Uterus (tissue), 4 donors: ENCODE measurements at places on chromosomes 5 and 9.

DNA sequence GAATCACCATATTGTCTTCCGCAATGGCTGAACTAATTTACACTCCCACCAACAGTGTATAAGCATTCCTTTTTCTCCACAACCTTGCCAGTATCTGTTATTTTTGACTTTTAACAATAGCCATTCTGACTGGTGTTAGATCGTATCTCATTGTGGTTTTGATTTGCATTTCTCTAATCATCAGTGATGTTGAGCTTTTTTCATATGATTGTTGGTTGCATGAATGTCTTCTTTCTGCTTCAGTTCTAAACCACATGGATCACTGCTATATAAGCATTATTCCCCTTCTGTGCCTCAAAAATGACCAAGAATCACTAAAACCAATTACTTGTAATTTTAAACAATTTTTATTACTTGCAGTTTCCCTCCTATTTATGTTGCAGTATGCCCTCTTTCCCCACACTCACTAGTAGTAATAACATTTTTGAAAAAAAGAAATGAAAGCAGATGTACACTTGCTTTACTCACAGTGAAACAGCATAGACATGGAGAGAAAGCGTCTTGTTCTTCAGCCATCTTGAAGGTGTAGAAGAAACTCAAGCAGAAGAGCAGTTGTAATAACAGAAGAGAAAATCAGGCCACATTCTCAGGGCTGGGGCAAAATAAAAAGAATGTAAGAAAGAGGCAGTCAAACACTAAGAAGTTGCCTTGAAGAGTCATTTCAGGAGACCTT is 4.5 kb upstream of the TMEM252 start:
- DNase-seq = no peak

- no peak for DNase-seq
Observed at GRCh38 chr5:138926688-138927448, 51.7 kb upstream of the LRRTM2 start.

DNA sequence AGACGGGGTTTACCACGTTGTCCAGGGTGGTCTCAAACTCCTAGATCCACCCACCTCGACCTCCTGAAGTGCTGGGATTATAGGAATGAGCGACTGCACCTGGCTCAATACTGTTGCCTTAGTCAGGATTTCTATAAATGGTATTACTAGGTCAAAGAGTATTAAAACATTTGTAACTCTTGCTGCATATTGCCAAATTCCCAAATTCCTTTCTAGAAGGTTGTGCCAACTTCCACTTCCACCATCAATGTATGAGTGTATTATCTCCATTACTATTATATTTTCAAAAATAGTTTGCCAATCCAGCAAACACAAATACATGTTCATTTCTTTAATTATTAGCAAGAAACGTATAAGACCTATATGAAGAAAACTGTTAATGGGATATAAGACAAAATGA is 10.6 kb downstream of the PTGR1 start:
- DNase-seq = no peak

DNA sequence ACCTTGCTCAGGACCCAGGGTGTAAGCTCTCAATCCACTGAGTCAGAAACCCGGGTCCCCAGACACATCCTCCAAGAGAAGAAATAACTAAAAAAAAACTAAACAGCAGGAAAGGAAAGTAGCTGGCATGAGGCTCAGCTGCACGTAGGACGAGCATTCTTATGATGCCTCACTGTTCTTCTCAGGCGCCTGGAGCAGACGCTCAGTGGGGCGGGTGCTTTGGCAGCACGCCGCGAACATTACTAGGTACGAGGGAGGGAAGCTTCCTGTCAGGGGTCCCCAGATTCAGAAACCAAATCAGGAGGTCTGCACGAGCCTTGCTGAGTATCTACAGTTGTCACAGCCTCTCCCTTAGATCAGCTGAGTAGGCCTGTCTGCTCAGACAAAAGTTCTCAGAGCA is 85.8 kb downstream of the SECISBP2 start:
- no peak for DNase-seq

DNA sequence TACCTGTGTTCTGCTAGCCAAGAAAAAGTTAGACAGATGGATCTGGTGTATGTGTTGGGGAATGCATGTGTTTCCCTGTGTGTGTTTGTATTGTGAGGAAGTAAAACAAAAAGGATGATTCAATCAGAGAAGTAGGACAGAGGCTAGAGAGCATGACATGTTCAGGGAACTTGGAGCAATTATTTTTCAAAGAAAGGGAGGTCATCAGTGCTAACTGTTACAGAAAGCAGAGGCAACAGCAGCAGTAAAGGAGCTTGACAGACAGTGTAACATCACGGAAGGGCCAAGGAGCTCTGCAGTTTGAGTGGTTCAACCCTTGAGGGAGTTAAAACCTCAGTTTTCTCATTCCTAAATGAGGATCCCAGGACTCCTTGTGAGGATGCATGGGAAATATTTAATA is 13.2 kb downstream of the SPINK1 start:
- no peak for DNase-seq

DNA sequence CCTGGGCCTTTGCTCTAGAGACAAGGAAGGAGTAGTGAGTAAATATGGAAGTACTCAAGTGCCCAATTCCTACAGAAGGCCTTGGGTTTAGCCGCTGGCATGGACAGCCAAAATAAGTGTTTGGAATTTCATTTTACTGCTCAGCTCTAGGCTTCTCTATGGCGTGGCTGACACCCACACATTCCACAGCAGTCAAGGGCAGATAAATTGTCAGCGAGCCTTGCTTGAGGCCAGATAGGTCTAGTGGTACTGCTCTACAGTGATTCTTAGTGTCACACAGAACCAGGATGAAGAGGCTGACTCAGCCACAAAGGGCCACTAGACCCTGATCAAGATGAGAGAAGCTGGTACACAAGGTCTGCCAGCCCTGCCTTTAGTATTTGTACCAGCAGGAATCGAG is 111.0 kb upstream of the NFIB start:
- DNase-seq = no peak

DNA sequence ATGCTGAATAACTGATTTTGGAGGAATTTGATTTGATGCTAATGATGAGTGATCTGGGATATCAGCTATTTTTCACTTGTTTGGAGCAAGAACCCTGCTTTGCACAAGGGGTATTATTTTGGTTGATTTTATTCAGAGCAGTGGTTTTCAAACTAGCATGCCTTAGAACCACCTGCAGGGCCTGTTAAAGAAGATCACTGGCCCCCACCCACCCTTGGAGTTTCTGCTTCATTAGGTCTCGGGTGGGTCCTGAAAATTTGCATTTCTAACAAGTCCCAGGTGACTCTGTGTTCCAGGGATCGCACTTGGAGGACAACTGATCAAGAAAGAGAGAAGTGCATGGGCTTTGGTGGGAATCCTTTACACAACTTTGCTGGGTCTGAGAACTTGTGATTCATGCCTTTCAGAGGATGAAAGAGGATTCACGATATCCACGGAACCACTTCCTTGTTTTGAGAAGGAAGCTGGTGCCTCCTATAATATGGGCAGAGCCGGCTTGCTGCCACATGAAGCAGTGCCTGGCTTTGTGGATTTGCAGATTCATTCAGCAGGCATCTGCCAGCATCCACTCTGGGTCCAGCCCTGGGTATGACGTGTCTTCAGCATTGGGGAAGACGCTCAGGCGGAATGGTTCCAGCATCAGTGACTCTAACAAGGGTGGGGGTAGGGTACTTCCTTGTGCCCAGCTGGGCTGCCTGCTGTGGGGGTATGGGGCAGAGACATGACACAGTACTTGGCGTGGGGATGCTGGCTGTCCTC is 106.6 kb upstream of the PITX1 start:
- DNase-seq = no peak

DNA sequence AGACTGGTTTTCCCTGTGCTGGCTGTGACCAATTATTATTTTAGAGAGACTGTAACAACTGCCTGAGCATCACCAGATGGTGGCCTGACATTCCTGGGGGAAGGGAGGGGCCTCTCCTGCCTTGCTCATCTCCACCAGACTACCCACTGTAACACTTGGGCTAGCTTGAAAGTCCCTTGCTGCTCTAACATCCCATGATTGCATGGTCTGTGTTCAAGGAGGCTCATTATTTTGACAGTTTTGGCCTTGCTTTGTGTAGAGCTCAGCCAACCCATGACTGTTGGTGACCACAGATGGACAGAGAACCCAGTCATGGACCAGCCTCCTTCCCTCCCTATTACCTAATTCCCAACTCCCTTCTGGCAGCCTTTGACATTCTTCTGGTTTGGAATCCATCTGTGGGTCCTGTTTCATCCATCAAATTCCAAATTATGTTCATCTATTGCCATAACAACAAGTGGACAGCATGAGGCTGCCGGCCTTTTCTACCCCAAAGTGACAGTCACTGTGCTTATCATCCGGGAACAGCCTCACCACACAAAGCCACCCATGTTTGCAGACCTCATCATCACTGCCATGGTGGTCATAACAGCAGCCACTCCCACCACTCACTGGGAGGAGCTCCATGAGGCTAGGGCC is 49.0 kb upstream of the ICE1 start:
- peak; percentile 54 for DNase-seq

DNA sequence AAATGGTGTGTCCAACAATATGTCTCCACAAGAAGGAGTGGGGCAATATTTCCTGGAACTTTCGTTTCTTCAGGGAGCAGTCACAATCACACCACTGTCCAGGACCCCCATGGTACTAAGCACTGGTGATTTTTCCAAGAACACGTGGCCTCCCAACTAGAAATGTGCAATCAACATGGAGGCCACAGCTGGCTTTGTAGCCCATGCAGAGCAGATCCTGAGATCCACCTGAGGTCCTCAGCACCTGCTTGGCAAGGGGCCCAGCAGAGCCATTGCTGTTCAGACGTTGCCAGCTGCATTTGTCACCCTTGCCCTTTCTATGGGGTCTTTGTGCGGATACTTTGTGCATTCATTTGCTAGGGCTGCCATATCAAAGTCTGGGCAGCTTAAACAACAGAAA is 334.5 kb upstream of the IRX4 start:
- no peak for DNase-seq

DNA sequence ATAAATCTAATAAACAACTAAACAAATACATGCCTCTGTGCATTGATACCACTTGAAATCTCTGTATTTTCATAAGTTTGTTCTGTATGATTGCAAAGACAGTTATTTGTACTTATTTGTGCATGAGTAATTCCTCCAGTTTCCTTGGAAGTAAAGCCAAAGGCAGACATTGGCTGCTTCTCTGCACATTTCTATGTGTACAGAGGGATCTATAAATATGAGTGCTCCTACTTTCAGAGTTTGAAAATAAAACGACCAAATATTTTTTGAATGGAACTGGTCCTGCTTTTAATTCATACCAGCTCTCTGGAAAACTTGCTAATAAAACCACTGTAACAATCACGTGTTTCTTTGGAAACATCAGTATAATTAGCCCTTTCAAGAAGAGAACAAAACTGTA is 306.5 kb downstream of the MAN2A1 start:
- DNase-seq = no peak

- DNase-seq = no peak
Observed at GRCh38 chr9:71736236-71736635, 32.1 kb downstream of the CEMIP2 start.

GRCh38 chr9:95507464-95508241 is 9.1 kb downstream of the PTCH1 start:
- DNase-seq = peak; percentile 48

DNA sequence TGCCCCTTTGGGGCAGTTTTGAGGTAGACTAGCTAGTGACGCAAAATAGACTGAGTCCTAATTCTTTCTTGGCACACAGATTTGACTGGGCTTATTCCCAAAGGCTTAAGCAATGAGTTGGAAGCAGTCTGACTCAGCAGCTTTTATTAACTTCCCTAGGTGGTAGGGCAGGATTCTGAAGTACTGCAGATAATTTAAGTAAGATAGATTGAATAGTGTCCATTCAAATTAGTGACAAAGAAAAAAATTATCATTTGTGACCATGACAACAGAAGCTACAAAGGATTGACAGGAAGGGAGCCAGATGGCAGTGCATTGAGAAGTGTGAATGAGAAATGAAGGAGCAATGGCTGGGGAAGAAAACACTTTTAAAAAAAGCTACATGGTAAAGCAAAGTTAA is 649.4 kb downstream of the CDH9 start:
- no peak for DNase-seq

DNA sequence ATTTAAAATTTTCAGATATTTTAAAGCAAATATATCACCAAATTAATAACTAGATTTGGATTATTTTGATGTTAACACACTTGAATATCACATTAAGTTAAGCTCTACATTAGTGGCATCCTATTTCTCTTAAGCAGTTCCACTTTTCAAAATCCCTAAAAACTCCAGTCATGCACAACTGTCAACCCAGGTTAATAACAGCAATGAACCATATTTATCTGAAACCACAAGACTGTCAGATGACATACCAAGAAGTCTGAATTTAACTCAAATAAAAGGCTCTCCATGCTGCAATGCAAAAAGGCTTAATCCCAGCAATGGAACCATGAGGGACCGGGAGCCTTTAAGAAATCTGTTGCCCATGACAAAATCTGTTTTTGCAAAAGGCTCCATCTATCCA is 27.5 kb downstream of the FNIP1 start:
- DNase-seq = no peak

DNA sequence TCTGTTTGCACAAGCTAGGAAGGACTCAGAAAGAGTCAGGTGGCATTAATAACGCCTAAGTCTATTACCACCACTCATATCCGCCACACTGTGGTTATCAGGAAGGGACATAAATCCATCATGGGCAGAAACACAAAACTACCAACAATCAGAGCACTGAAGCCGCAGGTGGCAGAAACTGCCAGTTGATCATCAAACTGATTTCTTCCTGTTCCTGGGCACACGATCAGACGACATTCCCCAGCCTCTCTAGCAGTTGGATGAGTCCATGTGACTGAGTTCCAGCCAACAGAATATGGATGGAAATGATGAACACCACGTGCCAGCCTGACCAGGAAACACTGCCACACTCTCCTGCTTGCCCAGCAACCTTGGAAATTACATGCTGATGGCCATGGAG is 181.7 kb downstream of the ELAVL2 start:
- no peak for DNase-seq

DNA sequence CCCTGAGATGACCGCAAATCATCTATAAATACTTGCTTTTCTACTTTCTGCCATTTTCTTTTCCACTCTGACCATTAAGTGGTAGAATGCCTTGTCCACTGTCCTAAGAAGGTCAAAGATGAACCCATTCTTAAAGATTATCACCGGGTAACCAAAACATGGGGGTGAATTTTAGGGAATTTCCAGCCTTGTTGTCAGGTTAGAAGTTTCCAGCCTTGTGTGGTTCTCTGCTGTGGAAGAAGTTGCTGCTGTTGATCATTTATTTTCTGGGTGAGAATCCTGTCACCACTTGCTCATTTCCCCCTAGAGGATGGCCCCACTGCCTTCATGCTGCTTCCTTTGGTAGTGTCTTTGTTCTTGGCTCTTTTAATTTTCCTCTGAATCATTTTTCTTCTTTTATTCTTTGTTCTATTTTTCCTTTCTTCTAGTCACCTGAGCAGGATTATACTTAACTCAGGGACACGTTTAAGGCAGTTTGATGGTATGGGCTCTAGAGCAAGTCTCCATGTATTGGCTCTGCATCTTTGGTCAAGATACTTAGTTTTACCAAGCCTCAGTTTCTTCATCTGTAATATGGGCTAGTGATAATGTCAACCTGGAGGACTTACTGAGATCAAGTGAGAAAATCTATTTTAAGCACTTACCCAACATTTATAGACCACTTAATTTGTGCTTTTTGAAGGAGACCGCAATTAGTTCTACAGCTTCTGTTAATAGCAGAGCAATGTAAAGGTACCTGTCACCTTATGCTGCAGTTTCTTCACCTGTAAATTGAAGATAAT is 266.2 kb downstream of the ARHGAP26 start:
- DNase-seq = no peak

- no peak for DNase-seq
Observed at GRCh38 chr5:13745508-13745907, 199.0 kb downstream of the DNAH5 start.
